Pancreas (tissue), 10 donors: ENCODE measurements at places on chromosomes 2 and 18. TPM values are rescaled to one million over a fixed set of nuclear protein-coding genes. Genes with fewer than 3 reads are reported as not detected.

GRCh38 chr2:167353605-167354280 is 465.5 kb downstream of the XIRP2 start:
- no peak for DNase-seq

GRCh38 chr2:7407001-7407400 is 489.8 kb downstream of the RNF144A start:
- DNase-seq: no peak

Gene CSRNP3
- 3.4 TPM for total RNA-seq

Gene HNMT
- 23.3 TPM for total RNA-seq

GRCh38 chr2:33077311-33077710 is 130.6 kb downstream of the LTBP1 start:
- DNase-seq: no peak
